ENCODE measurements at places on chromosomes 7 and 10.

DNA sequence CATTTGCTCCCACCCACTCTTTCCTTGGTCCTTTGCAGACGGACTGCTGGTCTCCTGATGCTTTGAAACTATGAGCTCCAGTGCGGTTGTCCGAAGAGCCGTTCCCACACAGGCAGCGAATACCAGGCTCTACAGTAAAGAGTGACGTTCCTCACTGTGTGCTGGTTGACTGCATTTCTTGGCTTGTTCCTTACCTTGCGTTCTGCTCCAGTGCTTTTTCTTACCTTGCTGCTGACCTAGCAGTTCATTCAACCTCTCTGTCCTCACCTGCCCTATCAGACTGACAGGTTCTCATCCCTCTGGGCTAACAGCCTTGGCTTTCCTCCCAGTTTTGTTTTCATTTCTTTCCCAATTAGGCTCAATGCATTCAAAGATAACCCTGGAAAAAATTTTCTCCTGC is 214.8 kb downstream of the TMEM178B start:
- DNase-seq: no peak

GRCh38 chr7:2638224-2638991 is 6.6 kb downstream of the TTYH3 start:
- no peak for DNase-seq

GRCh38 chr10:128854963-128855362 is 612.1 kb upstream of the MGMT start:
- peak; percentile 15 for DNase-seq

GRCh38 chr10:79239275-79239779 is 107.9 kb upstream of the PPIF start:
- peak; percentile 37 for DNase-seq

- DNase-seq: no peak
These were observed 15.1 kb upstream of the CDH23 start for GRCh38 chr10:71381611-71382010.

GRCh38 chr7:93006480-93007095 is 111.2 kb downstream of the SAMD9 start:
- no peak for DNase-seq

DNA sequence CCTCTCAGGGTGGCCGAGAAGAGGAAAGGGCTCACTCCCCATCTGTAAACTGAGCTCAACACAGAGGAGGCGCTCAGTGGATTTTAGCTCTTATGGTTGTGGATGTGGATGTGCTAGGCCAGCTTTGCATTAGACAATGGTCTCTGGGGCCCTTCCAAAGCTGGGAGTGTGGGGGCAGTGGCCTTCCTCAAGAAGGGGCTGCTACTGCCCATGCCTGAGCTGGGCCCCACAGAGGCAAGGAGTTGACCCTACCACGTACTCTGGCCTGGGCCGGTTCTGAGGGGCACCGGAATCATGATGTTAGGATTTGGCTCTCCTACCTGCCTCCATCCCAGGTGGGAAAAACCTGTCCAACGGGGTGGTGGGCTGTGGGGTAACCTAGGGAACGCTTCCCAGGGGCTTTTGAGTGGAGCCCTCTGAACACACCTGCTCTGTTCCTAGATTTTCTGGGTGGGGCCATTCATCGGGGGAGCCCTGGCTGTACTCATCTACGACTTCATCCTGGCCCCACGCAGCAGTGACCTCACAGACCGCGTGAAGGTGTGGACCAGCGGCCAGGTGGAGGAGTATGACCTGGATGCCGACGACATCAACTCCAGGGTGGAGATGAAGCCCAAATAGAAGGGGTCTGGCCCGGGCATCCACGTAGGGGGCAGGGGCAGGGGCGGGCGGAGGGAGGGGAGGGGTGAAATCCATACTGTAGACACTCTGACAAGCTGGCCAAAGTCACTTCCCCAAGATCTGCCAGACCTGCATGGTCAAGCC is 11.5 kb downstream of the AQP1 start:
- peak; percentile 1 for DNase-seq

- DNase-seq: no peak
These were observed 32.1 kb downstream of the FAS start for GRCh38 chr10:89022734-89023133.

DNA sequence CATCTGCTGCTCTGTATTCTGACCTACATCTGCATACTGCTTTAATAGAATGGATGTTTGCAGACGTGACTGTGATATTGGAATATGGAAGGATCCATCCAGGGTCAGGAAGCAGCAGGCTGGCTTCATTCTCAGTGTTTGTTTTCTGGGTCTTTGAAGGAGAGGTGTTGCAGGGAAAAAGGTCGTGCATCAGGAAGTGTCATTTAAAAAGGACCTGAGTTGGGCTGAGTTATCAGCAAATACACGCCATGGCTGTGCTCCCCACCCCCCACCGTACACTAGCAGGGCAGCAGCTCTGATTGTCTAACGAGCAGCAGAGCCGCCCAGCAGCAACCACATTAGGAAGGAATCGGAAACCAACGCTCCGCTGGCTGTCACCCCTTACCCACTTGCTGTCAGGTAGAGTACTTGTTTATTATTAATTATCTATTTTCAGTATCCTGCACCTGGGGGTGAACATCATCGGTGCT is 63.1 kb upstream of the STEAP1B start:
- no peak for DNase-seq

DNA sequence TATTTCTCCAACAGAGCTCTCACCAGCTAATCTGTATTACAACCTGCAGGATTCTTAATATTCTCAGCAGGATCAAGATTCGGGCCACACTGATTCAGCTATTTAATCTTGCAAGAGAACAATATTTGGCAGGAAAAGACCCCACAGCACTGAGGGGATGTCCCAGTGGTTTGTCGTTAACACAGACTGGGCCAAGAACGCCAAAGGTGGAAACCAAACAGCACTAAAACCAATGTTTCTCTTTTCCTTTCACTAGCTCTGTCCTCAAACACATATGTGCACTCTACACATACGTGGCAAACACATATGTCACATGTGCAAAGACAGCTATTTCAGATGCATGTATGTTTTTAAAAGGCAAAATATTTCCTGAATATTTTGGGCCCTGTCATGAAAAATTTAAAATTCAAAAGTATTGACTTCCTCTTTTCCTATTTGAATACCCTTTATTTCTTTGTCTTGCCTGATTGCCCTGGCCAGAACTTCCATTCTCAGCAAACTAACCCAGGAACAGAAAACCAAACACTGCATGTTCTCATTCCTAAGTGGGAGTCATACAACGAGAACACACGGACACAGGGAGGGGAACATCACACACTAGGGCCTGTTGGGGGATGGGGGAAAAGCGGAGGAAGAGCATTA is 51.7 kb upstream of the NEBL start:
- DNase-seq: no peak

DNA sequence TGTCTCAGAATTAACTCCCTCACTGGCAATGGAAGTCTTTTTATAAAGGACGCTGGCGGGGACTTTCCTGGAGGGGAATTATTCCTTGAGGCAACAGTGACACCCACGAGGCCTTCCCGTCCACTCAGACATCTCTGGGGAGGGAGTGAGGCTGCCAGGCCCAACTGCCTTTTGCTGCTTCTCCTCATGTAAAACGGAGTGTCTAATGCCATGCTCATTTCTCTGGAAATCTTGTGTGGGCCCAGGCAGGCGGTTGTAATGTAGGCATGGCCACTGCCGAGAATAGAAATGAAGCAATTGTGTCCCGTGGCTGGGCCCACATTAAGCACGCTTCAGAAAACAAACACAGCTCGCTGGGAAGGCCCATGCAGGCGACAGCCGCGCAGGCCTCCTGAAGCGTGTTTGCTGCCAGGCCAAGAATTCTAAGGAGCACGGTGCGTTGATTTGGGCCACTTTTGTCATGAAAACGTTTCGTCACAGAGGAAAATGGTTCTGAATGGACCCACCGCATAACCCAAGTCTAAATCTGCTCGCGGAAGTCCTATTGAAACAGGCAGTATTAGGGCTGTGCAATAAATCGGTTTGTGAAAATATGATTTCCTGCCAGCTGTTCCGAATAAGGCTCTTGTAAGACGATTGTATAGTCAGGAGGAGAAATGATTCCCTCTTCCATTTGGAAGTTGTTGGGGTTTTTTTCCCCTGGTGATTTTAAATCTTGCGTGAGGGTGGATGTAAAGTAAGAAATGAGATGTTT is 104.2 kb upstream of the CHST15 start:
- DNase-seq: no peak

GRCh38 chr7:22438994-22439393 is 61.0 kb downstream of the STEAP1B start:
- DNase-seq: no peak

- no peak for DNase-seq
These were observed 13.2 kb downstream of the ORAI2 start for GRCh38 chr7:102446387-102447156.

DNA sequence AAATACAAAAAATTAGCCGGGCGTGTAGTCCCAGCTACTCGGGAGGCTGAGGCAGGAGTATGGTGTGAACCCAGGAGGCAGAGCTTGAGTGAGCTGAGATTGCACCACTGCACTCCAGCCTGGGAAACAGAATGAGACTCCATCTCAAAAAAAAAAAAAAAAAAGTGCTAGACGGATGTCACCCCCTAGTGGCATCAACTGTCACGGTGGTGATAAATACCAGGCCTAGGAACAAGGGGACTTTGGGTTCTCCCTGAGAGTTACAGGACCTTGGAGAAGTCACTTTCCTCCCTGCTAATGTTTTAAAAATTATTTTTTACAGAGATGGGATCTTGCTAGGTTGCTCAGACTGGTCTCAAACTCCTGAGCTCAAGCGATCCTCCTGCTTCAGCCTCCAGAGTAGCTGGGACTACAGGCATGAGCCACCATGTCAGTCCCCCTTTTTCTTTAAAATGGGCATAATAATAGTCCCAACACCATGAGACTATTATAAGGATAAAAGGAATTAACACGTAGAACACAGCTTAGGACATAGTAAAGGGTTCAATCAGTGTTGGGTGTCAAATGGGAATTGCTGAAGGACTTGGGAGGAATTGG is 2.6 kb upstream of the TMEM130 start:
- no peak for DNase-seq

- no peak for DNase-seq
These were observed 75.9 kb downstream of the CNOT4 start for GRCh38 chr7:135434047-135434446.

DNA sequence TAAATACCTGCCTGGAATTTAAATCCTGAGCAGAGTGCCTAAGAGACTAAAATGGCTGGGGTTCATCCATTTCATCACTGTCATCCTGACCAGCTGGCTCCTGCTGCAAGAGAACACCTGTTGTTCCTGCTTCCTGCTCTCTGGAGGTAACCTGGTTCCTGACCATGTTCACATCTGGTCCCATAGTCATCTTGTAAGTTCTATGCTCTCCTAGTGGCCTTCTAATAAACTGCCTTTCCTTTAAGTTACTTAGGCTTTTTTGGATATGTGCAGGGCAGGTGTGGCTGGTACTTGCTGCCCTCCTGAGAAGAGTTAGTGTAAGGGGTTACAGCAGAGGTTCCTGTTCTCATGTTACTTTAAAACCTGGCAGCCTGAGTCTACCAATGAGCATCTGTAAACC is 80.0 kb downstream of the NRCAM start:
- DNase-seq: no peak

DNA sequence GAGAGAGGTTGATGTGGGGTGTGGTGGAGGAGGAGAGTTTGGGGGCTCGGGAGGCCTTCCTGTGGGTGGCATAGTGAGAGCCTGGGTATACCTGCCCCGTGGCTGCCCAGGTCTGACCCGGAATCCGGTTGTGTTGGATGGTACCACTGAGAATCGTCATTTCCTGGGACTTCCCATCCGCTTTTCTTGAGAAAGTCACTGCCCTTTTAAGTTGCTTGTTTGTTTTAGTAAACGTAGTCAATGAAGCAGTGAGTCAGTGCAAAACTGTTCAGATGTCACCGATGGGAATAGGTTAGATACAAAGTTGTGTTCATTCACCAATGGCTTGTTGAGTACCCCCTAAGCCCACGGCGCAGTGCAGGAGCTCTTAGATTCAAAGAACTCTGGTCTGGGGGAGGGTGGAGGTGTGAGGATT is 285.8 kb downstream of the CAMK1D start:
- DNase-seq: no peak

DNA sequence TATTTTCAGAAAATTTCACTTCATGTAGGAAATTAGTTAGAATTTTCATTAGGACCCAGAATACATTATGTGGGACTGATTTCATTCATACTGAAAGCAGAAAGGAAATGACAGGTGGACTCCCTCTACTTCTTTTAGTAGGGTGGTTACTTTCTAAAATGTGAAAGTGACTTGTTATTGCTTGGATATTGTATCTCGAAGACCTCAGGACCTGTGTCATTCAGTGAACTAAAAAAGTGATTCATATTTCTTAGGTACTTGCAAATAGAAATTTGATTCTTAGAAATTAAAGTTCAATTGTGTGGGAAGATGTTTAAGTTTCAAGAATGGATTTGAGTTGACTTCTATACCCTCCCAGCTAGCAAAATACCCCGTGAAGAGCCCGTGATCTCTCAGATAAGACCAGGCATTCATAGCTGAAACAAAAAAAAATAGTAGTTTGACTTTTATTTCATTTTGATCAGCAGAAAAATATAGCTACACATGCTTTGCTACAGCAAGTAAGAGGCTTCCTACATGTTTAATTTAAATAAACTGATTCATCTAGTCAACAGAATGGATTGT is 1037.1 kb downstream of the GATA3 start:
- DNase-seq: no peak

- DNase-seq: no peak
These were observed 763.3 kb downstream of the MAGI2 start for GRCh38 chr7:78690174-78690573.

DNA sequence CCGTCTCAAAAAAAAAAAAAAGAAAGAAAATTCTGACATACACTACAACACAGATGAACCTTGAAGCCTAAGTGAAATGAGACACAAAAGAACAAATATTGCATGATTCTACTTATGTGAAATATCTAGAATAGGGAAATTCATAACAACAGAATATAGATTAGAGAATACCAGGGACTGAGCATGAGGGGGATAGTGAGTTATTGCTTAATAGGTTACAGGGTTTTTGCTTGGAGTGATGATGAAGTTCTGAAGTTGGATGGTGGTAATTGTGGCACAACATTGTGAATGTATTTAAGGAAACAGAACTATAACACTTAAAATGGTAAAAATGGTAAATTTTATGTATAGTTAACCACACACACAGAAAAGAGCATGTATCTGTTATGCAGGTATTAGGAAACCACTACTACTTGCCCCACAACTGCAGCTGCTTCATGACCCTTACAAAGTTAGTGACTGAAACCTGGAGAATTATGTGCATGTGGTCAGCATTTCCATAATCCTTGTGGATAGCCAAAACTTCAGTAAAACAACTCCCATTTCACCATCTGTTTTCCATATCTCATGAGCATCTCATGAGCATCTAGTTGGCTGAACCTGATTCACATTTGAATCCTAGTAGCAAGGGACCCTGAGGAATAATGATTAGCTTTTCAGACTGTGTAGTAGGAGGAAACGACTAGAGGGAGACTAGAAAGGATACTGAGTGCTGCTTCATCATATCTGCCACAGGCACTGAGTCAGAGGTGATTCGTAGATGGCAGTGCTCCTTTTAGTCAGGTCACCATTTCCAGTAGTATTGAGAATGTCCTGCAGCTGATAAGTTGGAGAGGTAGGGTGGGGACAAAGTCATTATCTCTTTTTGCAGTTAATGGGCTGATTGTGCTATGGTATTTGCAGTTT is 26.3 kb downstream of the SAMD8 start:
- DNase-seq: no peak

Measured in nephron progenitor cell (in vitro differentiated cells).